ENCODE measurements at places on chromosomes 7 and 10. TPM values are rescaled to one million over a fixed set of nuclear protein-coding genes. Genes with fewer than 3 reads are reported as not detected.

- DNase-seq = no peak
Observed at GRCh38 chr7:1890289-1891235, 220.5 kb downstream of the ELFN1 start.

DNA sequence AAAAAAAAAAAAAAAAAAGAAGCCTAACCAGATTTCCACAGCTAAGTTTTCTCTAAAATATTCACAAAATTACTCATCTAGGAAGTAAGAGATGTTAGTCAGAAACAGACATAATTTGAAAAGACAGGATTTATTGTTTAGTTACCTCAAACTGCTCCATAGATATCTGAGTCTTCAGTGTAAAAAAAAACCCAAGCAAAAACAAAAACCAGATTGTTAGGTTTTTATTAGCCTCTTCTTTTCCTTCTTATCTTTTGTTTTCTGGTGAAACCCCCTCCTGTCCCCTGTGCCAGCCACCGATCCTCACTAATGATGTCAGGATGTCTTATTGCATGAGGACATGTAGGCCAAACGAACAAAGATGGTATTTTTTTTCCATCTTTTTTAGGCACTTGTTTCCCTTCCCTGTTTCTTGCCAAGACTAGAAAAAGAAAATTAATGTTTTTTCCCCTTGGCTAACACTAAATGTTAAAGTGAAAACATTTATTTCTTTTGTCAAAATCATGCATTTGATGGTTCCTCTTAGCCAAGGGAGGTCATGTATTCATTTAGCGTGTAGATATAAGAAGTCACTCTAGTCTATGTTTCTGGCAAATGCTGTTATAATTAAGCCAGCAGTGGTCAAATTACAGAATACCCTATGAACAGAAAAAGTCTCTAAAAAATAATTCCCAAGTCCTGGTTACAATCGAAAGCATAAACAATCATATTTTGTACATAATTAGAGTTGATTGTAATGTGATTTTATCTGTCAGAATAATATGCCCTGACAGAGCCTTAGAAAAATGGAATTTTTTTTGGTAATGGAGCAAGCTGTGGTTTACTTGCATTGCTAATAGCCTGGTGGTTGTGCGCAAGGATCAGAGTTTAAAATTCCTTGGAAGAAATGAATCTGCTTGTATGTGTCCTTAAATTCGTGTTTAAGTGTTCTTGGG is 702.4 kb upstream of the FZD8 start:
- no peak for DNase-seq

DNA sequence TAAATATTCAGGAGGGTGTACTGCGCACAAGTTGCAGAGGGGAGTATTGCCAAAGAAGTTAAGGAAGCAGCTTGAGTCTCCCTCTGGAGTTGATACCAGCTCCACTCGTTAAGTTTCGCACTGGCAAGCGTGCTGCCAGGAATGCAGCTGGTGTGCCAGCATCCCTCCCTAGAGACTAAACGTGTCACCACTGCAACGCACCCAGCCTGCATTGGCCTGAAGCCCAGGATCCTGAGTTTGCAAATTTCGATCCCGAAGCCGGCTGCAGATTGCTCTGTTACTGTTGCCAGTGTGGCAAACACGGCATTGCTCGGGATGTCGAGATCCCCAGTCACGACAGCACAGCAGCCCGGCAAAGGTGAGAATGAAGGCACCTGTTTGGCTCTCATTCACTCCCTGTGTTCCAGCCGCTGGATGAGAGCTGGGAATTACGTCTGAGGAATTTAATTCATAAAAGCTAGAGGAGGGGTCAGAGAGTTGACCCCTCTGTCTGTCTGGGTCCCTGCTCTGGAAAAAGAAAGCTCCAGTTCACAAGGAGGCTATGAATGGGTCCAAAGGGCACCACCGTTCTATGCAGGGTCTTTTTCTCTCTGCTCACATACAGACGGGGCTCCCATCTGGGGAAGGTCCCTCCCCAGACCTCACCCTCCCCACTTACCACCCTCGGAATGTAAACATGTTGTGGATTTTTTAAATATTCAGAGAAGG is 61.0 kb downstream of the NRP1 start:
- DNase-seq = no peak

The CDHR1 gene
- polyA plus RNA-seq = 1.3 TPM

The AEBP1 gene
- polyA plus RNA-seq = 126 TPM

- DNase-seq = no peak
Observed at GRCh38 chr10:7572391-7572790, 94.4 kb downstream of the ITIH5 start.

DNA sequence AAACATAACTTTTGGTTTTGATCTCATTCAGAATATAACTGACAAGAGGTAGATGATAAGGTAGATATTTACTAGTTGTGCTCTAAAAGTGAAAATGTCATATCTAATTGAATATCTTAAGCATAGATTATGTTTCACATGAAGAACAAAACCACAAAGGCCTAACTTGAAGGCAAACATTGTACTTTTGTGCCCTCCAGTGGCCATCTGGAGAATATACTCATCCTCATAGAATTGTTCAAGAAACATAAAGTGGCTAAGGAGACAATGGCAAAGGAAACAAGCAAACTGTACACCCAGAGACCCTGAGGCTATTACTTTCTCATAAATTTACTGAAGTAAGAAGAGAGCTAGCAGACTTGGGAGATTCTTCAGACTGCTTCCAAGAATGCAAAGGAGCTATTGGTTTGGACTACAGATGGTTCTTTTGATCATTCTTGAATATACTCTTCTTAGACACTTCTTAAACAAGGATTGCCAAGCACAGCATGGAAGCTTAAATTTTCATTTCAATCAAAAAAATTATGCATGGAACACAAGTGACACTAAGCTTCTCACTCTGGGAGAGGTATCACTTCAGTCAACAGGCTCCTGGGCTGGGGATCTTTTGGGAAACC is 98.2 kb upstream of the DKK1 start:
- DNase-seq = no peak

GRCh38 chr7:118202061-118202460 is 18.1 kb downstream of the LSM8 start:
- no peak for DNase-seq

DNA sequence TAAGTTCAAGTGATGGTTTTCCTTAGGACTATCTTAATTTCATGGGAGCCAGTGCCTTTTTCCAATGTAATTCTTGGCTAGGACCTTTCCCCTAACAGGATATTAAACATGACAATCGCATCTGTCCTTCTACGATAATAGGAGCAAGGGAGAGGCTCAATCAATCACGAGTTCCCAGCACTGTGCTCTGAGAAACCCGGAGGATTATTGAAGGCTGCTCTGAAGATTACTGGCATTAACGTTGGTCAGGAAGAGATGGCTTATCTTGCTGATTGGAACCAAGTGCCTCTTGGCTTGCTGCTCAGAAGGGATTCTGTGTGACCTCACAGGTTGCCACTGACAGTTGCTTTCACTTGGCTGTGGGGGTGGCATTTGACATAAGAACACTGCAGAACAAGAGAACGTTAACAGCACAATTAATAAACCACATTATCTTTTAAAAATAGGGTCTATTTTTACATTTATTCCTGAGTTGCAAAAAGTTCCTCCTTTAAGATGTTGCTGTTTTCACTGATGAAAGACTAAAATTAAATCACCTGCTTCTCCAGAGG is 252.1 kb upstream of the TAC1 start:
- DNase-seq = no peak

The MOGAT3 gene
- polyA plus RNA-seq = 0.11 TPM

The CPXM2 gene
- polyA plus RNA-seq = 6.9 TPM
